ENCODE measurements at places on chromosomes 1 and 21.

DNA sequence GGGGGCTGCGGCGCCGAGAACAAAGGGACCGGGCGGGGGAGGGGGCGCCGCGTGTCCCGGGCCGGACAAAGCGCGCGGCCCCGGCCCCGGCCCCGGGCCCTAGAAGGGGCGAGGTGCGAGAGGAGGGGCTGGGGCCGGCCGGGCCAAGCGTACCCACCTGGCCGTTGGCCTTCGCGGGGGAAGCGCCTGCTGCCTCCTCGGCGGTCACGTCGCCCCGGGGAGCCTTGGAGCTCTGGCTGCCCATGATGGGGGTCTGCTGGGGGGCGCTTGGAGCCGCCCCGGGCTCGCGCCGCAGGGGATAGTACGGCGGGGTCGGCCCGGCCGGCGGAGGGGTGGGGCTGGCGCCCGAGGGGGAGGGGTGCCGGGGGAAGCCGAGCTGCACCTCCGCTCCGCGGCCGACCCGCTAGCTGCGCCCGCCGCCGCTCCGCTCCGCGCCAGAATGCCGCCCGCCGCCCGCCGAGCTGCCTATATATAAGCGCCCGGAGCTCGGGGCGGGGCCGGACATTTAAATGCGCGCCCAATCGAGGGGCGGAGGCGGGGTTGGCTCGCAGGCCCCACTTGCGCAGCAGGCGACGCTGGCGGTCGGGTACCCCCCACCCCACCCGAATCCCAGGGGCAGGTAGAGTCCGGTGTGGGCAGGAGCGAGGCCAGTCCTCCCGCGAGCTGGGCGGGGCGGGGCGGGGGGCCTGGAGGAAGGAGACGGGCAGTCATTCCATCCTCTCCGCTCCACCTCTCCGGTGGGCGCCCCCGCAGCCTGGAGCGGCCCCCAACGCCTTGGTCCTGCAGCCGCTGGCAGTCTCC is at the start of gene MARCKSL1:
Gene MARCKSL1 (minus strand): TSS at position 444 of the 801 bp plus-strand sequence. CDS start 200 bp downstream, at position 244.
- peak; percentile 70 for DNase-seq

- no peak for DNase-seq
Observed at GRCh38 chr1:240888787-240889048, 276.8 kb upstream of the GREM2 start.

DNA sequence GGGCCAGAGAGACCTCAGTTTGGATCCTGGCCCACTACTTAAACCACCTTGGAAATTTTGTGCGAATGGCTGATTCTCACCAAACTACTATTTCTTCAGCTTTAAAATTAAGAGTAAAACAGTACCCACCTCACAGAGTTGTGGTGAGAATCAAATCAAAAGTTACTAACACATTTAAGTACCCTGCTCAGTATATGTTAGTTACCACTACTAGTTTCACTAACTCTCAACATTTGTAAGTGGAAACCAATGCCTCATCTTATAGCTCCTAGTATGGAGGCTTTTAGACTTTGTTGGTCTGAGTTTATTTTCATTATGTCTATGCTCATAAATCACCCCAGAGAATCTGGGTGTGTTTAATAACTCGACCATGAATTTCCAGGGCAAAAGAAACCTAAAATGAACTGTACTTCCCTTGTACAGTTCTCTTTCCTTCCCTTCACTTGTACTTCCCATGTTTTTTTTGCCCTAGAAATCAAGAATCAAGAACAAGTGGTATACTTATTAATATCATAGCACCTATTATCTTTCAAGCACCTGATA is 11.6 kb upstream of the SERBP1 start:
- DNase-seq = no peak

DNA sequence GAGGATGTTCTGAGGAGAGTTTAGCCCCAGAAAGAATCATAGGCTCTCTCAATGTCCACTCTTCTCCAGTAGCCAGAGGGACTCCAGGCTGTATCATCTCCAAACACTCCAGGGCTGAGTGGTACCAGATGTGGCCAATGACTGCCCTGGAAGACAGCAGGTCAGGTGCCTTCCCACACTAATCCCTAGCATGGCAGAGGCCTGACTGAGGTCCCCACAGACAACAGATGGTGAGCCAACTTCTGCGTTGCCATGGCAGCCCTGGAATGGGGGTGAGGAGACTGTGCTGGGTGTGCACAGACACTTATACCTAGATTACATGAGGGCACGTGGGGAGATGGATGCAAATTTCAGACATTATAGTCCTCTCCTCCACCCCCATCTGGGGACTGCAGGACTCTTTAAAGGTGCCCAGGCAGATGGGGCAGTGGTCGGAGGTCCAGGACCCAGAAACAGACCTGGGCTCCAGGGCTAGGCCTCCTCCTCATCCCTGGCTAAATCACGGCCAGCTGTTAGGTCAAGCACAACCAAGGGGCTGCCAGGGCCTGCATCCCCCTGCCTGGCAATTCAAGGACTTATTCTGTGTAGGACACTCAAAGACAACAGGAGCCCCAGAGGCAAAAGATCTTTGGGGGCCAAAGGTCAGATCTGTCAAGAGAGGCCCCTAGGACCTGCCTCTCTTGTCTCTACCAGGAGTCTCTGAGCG is 42.9 kb downstream of the CAMK2N1 start:
- no peak for DNase-seq

Measured in fibroblast of villous mesenchyme (primary cell).